ENCODE measurements at places on chromosomes 13 and 19. TPM values are rescaled to one million over a fixed set of nuclear protein-coding genes. Genes with fewer than 3 reads are reported as not detected.

Gene PRODH2
- not detected for total RNA-seq

Gene NANOS3
- not detected for total RNA-seq

- peak; percentile 13 for DNase-seq
Observed at GRCh38 chr19:52898101-52898500, 666 bp upstream of the ZNF320 start.

Gene RNF225
- total RNA-seq = not detected

- peak; percentile 57 for DNase-seq
Observed at GRCh38 chr13:104571161-104571892, 1505.1 kb upstream of the SLC10A2 start.

DNA sequence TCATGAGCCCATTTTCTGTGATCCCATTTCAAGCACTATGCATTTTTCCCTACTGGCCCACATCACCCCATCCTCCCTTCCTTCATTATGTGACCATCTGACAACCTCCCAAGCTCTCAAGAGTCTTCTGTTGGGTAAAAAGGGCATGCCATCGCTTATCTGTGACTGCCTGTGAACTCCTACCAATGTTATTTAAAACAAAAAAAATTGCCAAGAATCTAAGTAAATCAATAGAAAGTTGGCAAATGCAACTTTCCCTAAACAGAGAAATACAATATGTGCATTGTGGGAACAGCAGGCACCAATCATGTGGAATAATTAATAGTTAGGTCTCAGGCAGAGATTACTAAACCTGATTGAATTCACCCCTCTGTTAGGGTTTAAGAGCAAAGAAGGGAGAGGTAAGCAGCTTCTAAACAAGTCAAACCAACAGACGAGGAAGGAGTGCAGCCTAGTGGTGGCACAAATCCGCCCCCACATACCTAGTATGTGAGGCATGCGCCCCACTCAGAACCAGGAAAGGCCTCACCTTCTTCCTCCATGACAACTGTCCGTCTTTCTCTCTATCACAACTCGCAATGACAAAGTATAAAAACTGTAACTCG, 29.8 kb downstream of the DZIP1 start:
- no peak for DNase-seq

- DNase-seq = no peak
Observed at GRCh38 chr13:38902551-38902950, 88.1 kb downstream of the STOML3 start.

DNA sequence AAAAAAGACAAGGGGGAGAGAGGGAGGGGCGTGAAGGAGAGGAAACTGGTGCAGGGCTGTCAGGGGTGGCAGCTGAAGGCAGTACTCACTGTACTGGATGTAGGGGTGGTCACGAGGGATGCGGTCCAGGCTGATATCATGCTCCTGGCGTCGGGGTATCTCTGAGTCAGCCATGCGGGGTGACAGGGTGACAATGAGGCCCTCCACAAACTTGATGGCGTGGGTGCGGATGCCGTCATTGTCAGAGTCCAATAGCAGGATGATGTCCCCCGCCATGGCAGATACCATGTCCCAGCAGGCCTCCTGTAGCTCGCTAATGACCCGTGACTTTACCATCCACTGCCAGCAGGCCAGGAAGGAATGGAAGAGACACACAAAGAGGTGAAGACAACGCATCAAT, 15.3 kb downstream of the SYMPK start:
- no peak for DNase-seq

Gene GPC6
- total RNA-seq = 22.6 TPM

DNA sequence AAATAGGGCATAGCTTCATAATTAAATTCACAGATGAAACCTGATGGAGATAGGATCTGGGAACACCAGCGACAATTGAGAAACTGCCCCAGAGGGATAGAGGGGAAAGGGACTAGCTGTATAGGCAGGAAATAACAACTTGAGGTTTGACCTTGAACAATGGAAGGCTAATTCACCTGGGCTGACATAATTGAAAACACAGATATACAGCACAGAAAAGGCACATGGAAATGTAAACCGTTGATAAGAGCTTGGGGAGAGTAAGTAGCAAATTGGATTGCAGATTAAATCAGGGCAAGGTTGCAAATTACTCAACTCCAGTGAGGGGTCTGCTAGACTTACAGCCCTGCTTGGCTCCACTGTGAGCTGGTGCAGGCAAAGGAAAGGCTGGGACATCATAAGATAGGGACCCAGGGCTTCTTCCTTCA, 246.7 kb downstream of the DLEU7 start:
- DNase-seq = no peak

Gene NXNL1
- total RNA-seq = not detected

Gene LYL1
- total RNA-seq = not detected

Gene DNAJC15
- total RNA-seq = 9.2 TPM

Gene RFC3
- total RNA-seq = 12.6 TPM

Gene ICAM5
- 45.4 TPM for total RNA-seq

Gene CGB8
- 4.5 TPM for total RNA-seq

DNA sequence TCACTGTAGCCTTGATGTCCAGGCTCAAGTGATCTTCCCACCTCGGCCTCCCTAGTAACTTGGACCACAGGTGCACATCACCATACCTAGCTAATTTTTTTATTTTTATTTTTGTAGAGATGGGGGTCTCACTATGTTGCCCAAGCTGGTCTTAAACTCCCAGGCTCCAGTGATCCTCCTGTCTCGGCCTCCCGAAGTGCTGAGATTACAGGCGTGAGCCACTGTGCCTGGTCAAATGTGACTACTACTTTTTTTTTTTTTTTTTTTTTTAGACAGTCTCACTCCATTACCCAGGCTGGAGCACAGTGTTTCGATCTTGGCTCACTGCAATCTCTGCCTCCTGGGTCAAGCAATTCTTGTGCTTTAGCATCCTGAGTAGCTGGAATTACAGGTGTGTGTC, 20.6 kb upstream of the COX7A1 start:
- no peak for DNase-seq

GRCh38 chr19:55220525-55220924, 8.0 kb downstream of the TMEM86B start:
- peak; percentile 16 for DNase-seq

GRCh38 chr13:23547000-23547590, 23.1 kb upstream of the TNFRSF19 start:
- DNase-seq = peak; percentile 55

DNA sequence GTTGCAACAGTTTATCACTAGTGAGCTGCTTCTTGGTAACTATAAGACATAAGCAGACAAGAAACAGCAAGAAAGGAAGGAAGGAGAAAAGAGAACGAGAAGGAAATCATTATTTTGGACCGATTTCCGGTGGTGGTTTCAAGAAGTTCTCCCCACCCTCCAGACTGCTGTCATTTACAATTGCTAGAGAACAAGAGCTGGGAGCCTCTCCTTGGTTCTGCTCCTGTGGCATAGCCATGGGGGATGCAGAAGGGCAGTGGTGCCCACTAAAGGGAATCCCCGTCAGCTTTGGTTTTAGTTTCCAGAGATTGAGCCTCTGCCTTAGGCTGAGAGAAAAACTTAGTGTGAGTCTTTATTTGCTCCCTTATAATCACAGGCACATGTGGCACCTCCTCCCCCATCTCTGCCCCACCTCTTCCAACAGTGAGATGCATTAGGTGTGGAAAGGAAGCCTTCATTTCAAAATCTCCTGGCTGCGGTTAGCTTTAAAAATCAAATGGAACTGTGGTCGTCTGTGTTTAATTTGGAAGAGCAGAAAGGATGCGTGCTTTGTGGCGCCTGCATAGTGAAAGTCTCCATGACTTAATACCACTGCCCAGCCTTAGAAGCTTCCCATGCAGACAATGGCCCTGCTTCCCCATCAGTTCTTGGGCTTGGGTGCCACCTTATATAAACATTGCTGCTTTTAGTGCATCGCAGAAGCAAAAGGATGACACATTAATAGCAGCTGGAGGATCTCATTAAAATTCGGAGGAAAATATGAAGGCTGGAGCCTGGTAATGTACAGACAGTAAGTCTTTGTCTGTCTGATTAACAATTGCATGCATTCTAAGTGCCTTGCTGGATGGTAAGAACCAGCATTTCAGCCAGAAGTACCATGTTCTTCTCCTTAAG, 25.0 kb downstream of the LRCH1 start:
- DNase-seq = peak; percentile 67
